Pulmonary artery endothelial cell (primary cell): ENCODE measurements at places on chromosomes 12 and 14. TPM values are rescaled to one million over a fixed set of nuclear protein-coding genes. Genes with fewer than 3 reads are reported as not detected.

The ACSM4 gene
- total RNA-seq = not detected in 2 replicates

The CCDC38 gene
- not detected in 2 replicates for total RNA-seq

The KCNH3 gene
- total RNA-seq = 0.26 and 0.28 TPM in 2 replicates

The ZBTB1 gene
- 34.3 and 39.1 TPM in 2 replicates for total RNA-seq

The NTN4 gene
- total RNA-seq = 122 and 310 TPM in 2 replicates

The C14orf132 gene
- total RNA-seq = 1.3 and 2.6 TPM in 2 replicates

The MYO1A gene
- total RNA-seq = under 0.01 TPM in 1 of 2 replicates, not detected in the other

The LRRIQ1 gene
- 0.28 and 0.40 TPM in 2 replicates for total RNA-seq

The CCDC197 gene
- not detected in 2 replicates for total RNA-seq

The SIX1 gene
- total RNA-seq = 0.73 and 1.4 TPM in 2 replicates

The GALNT9 gene
- total RNA-seq = 0.11 and 0.33 TPM in 2 replicates

The TPPP2 gene
- total RNA-seq = not detected in 2 replicates

The TMEM52B gene
- not detected in 2 replicates for total RNA-seq

The CIT gene
- total RNA-seq = 15.8 and 29.7 TPM in 2 replicates

The MSI1 gene
- not detected in 2 replicates for total RNA-seq

The MMP17 gene
- 3.2 and 4.7 TPM in 2 replicates for total RNA-seq

The HNF1A gene
- not detected in 2 replicates for total RNA-seq

The CATSPERB gene
- total RNA-seq = not detected in 2 replicates

The EML5 gene
- under 0.01 and 0.14 TPM in 2 replicates for total RNA-seq

The WNT1 gene
- total RNA-seq = not detected in 2 replicates

The ACOT6 gene
- total RNA-seq = not detected in 2 replicates

The WSB2 gene
- 96.1 and 96.8 TPM in 2 replicates for total RNA-seq

The FAR2 gene
- 36.1 and 64.4 TPM in 2 replicates for total RNA-seq

The KCNK13 gene
- total RNA-seq = 0.04 TPM in 1 of 2 replicates, not detected in the other

The GPRC5D gene
- total RNA-seq = 0.11 TPM in 1 of 2 replicates, not detected in the other

The TSPAN31 gene
- 37.7 and 48.0 TPM in 2 replicates for total RNA-seq

The CCDC184 gene
- total RNA-seq = 0.07 and 0.14 TPM in 2 replicates

The COL2A1 gene
- total RNA-seq = not detected in 2 replicates
